Neuronal stem cell (in vitro differentiated cells): ENCODE measurements at places on chromosomes 13 and 19.

DNA sequence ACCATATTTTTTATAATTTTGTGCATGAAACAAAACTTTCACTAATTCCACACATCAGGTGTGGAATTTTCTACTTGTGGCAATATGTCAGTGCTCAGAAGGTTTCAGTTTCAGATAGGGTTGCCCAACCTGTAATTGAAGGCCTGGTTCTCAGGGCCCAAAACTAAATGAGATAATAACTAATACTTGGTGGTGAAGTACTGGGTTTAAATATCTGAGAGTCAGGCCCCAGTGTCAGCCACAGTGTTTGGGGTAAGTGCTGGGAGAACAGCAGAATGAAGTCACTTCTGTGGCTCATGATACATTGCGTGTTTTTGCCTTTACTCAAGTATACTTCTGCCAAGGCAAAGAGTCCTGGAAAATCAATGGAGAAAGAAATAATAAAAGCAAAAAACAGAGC, 5.6 kb downstream of the SAFB start:
- DNase-seq: no peak

DNA sequence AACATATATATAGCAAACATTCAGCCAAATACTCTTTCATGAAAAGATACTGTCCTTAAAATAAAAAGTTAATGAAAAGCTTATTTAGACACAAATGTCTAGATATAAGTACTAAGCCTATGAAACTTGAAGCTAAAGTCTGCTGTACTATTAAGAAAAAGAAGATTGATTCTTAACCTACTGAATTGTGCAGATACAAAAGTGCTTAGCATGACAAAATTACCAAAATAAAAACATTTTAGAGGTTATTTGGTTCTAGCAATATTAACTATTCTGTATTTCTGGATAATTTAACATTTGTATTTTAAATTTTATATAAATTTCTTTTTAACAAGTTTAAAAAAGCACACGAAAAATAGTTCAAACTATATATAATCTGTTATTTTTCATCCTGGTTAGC, 8.8 kb downstream of the RNF6 start:
- no peak for DNase-seq

DNA sequence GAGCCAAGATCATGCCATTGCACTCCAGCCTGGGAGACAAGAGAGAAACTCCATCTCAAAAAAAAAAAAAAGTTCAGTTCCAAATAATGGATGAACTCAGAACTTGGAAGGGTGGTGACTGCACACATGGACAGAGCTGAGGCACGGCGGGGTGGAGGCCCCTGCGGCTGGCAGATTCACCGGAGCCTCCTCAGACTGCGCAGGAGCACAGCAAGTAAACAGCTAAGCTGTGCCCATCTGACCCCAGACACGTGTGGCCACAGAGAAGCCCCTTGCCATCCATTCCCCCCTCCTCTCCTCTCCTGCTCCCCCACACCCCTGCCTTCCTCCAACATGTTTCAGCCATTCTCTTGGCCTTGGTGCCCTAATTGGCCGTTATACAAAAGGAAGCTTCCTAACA, 15.6 kb upstream of the PROZ start:
- DNase-seq: no peak

DNA sequence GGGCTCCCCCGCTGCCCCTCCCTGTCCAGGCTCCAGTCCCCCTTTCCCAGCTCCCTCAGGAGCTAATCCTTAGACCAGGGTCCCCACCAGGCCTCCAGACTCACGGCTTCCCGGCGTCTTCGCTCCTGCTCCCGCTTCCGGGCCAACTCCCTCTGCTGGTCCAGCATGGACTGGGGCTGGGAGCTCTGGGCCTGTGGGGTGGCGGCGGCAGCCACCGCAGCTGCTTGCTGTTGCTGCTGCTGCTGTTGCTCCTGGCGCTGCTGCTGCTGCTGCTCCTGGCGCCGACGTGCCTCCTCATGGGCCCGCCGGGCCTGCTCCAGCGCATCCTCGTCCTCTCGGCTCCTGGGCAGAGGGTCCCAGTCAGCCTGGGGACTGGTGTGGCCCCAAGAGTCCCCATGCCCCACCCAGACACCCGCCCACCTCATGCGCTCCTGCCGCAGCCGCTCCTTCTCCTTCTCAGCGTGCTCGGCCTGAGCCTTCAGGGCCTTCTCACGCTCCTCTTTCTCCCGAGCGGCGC, 6.4 kb upstream of the EPHX3 start:
- DNase-seq: no peak

- DNase-seq: no peak
Observed at GRCh38 chr13:22883956-22884355, 296.8 kb upstream of the SGCG start.

- DNase-seq: no peak
Observed at GRCh38 chr13:112726016-112726767, 36.4 kb downstream of the ATP11A start.

DNA sequence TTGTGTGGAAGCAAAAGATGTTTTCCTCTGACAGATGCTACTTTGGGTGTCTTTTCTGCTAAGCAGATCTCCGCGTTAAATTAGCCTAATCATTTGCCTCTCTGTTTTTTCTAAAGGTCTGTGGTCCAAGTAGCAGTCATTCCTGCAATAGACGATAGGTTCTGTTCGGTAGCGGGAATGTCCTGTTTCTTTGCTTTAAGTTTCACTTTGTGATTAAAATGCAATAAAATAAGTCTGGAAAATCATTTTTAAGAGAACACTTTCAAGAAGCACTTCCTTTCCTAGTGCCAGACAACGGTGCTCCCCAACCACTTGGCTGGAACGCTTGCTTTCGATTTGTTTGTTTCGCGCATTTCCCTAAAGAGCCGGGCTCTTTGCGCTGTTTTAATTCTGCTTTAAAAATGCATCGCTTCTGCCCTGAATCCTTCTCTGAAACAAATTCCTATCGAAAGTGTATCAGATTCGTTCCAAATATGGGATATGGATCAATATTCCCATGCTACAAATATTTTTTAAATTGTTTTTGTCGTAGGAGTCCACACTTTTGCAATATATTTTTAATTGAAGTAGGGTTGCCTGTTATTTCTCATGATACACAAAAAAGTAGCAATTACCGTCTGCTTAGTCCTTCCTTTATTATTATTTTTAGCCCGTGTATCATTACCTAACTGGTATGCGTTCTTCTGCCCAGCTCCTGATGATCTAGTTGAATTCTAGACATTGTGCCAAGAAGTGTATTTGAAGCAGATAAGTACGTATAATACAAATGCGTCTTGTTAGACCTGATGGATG, 14.2 kb downstream of the ZIC2 start:
- peak; percentile 61 for DNase-seq

DNA sequence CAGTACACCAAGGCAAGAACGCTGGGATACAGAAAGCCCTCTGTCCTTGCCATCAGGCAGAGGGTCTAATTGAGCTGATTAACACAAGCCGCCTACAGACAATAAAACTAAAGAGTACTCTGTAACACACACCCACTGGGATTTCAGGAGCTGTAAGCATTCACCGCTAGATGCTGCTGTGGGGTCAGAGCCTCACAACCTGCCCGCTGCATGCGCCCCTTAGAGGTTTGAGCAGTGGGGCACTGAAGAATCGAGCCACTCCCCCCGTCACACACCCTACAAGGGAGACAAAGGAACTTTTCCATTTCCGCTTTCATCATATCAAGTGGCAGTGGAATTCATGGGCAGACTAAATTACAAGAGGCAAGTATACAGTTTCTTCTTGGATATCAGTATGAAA, 1080.6 kb downstream of the PCDH17 start:
- DNase-seq: peak; percentile 23

- no peak for DNase-seq
Observed at GRCh38 chr13:98072476-98072875, 70.4 kb upstream of the FARP1 start.

DNA sequence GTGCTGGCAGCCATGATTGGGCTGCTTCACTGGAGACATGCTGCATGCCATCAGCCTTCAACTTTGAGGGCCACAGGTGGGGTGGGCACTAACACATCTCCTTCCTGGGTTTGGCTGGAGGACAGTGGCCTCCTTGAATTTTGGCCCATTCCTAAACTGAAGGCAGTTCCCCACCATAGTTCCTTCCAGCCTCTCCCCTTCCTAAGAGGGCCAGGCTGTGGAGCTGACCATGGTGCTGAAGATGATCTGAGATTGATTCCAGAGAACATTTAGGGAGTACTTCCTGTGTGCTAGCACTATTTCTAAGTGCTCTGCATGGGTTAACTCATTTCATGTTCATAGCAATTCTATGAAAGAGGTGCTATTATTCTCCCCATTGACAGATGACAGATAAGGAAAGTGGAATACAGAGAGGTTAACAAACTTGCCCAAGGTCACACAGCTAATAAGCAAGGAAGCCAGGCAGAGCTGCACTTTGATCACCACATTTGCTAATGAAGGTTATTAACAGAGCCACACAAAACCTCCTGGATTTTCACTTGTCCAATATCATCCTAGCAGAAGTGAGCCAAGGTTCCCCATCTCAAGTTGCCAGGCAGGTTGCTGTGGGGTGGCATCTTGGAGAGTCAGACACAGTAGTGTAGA, 175.3 kb downstream of the ZIC5 start:
- DNase-seq: peak; percentile 80

DNA sequence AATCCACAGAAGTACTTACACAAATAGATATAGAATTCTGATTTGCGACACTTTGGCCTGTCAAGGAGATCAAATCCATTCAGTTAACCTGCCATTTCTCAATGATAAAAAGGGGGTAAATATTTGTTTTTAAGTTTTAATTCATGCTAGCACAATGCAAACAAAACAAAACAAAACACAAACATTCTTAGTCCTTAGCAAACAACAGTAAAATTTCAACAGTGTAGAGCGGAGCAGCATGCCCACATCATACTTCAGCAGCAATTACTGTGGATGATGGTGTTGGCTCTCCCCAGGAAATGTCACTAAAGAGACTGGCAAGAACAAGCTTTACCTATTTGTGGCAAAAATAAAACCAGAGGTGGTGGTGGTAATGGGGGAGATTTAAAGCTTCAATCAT, 625.2 kb upstream of the PCDH20 start:
- DNase-seq: no peak

DNA sequence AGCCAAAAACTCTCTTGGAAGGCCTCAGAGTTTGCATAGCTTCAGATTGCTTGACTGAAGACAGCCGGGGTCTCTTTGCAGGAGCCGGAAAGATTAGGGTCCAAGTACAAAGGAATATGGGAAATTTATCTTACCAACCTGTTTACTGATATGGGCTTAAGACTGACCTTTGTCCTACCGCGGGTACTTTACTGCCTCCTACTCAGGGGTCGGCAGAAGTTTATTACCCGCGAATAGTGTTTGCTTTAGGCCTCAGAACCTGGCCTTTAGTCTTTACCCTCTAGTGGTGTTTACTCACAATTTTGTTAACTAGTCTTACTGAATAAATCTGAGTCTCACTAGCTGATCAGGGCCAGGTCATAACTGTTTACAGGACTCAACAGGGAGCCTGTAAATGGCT, 765.4 kb upstream of the SPRY2 start:
- DNase-seq: no peak

DNA sequence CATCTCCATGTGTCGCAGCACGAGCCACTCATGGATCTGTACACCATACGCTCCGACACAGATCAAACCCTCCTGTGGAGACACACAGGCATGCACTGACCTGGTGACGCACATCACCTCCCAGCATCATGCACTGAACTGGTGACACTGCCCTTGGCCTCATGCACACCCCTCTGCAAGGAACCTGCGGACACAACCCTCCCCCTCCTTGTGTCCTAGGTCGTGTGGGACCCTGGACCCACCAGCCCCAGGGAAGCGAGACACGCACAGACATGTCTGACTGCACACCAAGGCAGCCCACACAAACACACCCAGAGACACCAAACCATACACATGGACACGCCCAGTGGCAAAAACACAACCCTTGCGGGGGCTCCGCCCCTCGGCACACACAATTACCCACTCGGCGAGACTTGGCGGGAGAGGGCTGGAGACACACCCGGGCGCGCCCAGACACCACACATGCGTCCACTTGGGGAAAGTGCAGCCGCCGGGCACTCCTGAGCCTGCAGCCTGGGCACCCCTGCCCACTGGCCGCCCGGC, 2.0 kb upstream of the KCNN4 start:
- DNase-seq: no peak

GRCh38 chr19:42233106-42233505, 9.3 kb downstream of the GSK3A start:
- no peak for DNase-seq

- no peak for DNase-seq
Observed at GRCh38 chr19:17035842-17036424, 9.3 kb upstream of the CPAMD8 start.

DNA sequence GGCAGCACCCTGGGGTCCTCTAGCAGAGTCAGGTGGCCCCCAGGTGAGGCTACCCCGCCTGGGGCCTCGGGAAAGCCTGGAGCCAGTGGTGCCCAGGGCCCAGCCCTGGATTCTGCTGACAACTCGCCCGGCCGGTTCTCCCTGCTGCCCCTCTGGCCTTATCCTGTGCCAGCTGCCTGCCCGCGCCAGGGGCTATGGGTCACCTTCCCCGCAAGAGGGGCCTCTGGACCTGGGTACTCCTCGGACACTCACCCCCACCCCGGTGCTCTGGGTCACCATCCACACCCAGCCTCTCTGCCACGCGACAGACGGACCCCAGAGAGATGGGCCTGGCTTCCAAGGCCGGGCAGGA, 24.0 kb downstream of the ZBTB7A start:
- DNase-seq: no peak

GRCh38 chr13:22357132-22357531, 686.3 kb downstream of the FGF9 start:
- no peak for DNase-seq

DNA sequence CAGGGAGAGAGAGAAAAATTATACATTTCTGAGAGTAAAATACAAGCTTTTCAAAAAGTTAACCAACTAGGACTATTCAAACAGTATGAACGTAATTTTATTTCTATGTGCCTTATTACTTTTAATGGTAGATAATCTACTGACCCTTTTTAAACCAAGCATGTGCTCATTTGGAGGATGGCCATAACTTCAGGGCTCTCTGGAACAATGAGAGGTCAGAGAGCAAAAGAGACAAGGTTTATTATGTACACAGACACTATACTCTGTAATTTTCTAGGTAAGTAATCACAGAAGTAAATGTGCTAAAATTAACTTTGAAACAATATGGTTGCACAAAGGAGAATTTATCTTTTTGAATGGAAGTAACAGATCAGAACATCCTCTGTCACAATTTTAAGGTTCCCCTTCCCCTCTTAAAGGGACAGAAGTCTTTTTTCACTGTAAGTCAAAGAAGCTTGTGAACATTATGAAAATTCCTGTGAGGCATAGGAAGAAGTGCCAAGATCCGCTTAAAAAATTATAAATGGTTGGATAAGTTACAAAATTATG, 1.0 kb downstream of the POSTN start:
- no peak for DNase-seq
